Renal pelvis (tissue), 12 donors: ENCODE measurements at places on chromosomes 16 and 17.

GRCh38 chr17:36183001-36183971 lies 6.8 kb upstream of the TBC1D3B start:
- DNase-seq = peak; percentile 59

DNA sequence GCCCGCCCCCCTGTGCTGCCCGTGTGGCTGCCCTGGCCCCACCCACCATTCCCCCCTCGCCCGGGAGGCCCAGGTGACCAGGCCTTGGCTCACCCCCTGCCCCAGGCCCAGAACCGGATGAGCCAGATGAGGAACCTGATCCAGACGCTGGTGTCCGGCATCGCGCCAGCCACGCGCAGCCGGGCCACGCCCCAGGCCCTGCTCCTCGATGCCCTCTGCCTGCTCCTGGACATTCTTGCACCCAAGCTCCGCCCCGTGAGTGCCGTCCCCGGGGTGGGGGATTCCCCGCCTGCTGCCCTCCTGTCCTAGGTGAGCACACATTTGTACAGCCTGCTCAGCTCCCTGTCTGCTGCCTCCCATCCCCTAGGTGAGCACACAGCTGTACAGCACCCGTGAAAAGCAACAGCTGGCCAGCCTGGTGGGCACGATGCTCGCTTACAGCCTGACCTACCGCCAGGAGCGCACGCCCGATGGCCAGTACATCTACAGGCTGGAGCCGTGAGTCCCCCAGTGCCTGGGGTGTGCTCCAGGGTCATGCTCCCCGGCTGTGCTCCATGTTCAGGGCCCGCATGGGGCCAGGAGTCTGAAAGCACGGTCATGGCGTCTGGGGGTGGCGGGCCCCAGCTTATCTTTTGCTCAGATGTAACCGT lies 4.8 kb downstream of the GNG13 start:
- no peak for DNase-seq

DNA sequence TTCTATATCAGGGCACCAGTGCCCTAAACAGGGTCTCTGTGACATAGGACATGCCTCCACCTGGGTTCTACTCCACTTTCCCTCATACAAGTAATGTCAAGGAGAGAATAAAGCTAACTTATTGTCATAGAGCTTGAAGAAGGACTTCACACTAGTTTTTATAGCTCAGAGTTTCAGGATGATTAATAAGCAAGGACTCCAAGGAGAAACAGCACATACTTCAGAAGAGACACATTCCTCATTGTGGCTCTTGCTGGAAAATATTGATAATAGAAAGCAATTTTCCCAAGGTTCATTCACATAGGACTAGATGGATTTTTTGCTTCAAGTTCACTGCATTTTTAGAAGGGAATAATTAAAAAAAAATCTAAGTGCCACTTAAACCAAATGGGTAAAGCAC lies 133.3 kb downstream of the CA10 start:
- no peak for DNase-seq

- no peak for DNase-seq
Measured at GRCh38 chr16:63311313-63311712, 1275.1 kb upstream of the CDH8 start.

GRCh38 chr16:57867000-57867561 lies 64.8 kb upstream of the KIFC3 start:
- peak; percentile 83 for DNase-seq

DNA sequence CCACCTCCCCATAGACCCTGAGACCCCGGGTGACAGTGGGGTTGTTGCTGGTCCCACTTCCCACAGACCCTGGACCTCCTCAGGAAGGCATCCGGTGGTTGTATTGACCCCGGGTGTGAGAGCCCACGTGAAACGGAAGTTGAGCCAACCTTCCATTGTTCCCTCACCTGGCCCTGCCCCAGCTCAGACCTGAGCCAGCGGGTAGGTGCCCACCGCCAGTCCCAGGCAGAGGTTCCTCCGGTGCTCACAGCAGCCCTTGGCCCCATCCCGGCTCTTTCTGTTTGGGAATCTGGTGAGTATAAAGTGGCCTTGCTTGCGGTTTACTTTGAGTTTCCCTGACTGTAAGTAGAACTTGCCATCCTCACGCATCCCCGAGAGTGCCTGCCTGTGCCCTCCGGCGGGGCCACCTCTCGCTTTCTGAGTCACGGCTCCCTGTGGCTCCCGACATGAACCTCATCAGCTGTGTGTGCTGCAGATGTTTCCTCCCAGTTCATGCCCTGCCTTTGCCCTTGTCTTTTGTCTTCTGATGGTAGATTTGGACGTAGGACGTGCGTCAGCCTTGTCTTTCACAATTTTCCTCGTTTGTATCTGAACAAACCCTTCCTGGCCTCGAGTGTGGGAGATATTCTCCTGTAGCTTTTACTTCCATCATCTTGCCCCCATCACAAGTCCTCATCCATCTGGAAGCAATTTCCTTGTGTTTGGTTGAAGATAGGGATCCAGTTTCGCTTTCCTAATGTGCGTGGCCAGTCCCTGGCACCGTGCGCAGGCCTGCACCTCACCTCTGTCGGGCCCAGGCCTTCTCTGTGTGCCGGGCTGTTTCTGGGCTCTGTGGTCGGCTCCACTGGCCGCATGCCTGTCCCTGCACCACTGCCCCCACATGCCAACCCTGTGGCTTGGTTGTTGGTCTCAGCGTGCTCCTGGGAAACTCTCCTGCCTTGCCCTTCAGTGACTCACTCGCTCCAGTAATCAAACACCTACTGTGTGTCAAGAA lies 76.0 kb downstream of the METRNL start:
- no peak for DNase-seq

DNA sequence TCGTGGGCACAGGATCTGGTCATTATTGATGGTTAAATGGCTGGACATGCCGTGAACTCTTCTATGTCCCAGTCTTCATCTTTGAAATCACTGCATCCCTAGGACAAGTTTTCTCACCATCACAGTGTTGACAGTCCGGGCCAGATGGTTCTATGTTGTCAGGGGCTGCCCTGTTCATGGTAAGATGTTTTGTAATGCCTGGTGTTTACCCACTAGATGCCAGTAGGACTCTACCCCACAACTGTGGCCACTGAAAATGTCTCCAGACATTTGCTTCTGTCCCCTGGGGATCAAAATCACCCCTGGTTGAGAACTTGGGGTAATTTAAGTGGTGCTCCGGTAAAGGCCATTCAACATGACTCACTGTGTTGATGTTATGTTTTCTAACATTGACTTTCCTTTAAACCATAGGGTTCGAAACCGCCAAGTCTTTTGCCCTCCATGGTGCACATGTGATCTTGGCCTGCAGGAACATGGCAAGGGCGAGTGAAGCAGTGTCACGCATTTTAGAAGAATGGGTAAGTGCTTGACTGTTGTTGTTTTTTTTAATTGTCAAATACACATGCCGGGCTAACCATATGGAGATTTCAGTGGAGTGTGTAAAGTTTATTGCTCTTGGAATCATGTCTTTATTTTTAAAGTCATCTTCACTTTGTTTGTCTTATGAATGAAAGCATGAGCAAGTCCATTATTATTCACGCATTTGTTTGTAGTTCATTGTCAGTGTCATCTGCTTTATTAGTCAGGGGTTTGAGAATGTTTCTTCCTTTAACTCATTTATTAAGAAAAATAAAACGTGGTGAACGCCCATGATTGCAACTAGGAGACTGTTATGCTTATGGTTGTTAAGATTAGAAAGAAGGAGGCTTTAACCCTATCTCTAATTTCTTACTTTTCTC lies 64.6 kb downstream of the WWOX start:
- no peak for DNase-seq

- DNase-seq = peak; percentile 51
Measured at GRCh38 chr17:45702666-45703266, 81.4 kb upstream of the CRHR1 start.

- no peak for DNase-seq
Measured at GRCh38 chr16:57131351-57131970, 39.1 kb downstream of the CPNE2 start.

GRCh38 chr17:67022451-67022810 lies 21.9 kb upstream of the CACNG1 start:
- DNase-seq = no peak

- no peak for DNase-seq
Measured at GRCh38 chr16:82059161-82059982, 24.3 kb downstream of the HSD17B2 start.

- DNase-seq = no peak
Measured at GRCh38 chr17:70071127-70071526, 3.9 kb upstream of the KCNJ16 start.

- no peak for DNase-seq
Measured at GRCh38 chr16:88978608-88979346, 1.8 kb upstream of the CBFA2T3 start.

DNA sequence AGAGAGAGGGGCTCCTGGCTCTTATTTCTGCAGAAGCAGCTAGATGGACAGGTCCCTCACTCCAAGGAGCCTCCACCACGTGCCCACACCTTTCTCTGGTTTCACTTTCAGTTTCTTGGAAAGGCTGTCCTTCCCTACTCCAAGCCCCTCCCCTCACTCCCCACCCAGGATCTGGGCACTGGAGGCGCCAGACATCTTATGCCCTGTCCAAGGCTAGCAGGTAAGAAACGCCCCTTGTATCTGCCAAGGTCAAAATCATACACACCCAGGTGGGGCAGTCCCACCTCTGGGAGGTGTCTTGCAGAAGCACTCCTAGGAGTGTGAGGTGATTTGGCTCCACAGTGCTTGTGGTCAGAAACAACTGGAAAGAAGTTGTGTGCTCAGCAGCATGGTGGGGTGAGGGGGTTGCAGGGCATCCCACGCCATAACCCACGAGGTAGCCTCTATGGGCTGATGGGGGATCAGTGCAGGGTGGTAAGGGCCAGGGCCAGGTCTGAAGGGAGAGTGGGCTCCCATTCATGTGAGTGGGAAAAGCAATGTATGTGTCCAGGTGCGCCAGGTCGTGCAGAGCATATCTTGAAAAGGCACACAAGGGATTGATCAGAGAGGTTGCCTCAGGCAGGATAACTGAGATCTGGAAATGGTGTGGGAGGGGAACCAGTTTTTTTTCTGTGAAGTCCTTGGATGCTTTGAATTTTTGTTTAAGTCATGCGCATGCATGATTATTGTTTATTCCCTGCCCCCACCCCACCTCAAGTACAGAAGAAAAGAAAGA lies 31.8 kb upstream of the PRM1 start:
- DNase-seq = no peak

DNA sequence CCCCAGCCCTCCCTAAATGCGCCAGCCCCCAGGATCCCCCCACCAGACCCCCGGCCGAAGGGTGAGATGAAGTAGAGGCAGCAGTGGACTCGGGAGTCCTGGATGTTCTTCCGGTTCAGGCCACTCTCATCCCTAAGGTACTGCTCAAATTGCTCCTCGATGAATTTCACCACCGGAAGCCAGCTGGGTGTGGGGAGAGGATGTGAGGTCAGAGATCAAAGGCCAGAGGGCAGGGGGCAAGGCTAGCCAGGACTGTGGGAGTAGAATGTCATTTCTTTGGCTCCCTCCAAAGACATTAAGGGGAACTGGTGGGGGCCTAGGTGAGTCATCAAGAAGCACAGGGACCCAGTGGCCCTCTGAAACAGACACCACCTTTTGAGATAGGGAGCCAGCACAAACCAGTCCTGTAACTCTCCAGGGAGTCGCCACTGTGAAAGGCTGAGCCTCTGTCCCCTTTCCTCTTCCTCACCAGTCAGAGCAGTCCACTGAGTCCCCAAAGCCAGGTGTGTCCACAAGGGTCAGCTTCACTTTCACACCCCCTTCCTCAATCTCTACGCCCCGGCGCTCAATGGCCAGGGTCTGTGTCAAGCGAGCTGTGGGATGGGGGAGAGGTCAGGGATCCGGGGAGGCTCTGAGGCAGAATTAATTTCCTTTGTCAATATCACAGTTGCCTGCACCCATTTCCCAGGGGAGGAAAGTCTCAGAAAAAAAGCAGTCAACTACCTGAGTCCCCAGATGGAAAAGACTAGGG lies 895 bp downstream of the SEPTIN1 start:
- no peak for DNase-seq

DNA sequence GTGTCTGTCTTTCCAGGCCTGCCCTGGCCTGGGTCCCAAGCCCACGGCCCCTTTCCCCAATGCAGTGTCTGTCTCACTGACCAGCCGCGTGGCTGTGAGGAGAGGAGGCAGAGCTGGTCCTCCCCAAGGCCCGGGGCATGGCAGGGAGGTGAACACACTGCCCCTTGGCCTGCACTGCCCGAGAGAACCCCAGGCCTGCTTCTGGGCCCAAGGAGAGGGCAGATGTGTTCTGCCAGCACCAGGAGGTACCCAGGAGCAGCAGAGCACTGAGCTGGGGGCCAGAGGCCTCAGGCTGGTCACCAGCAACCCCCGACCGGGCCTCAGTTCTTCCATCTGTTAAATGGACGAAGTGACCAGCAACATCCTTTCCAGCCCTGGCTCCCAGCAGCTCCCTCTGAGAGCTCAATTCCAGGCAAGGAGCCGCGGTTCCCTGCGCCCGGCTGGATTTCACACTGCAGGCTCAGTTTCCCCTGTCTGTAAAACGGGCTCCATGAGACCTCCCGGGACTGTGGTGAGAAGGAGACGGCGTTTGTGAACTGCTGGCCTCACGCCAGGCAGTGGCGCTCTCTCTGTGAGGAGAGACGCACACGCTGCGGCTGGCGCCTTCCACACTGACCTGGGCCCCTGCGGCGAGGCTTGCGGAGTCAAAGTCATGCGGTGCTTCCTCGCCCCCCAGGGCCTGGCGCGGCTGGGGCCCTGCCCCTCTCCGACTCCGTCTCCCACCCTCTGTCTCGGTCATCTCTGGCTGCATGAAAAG lies 8.1 kb upstream of the ZFPM1 start:
- DNase-seq = no peak

- no peak for DNase-seq
Measured at GRCh38 chr17:56756536-56756935, 77.2 kb downstream of the C17orf67 start.

DNA sequence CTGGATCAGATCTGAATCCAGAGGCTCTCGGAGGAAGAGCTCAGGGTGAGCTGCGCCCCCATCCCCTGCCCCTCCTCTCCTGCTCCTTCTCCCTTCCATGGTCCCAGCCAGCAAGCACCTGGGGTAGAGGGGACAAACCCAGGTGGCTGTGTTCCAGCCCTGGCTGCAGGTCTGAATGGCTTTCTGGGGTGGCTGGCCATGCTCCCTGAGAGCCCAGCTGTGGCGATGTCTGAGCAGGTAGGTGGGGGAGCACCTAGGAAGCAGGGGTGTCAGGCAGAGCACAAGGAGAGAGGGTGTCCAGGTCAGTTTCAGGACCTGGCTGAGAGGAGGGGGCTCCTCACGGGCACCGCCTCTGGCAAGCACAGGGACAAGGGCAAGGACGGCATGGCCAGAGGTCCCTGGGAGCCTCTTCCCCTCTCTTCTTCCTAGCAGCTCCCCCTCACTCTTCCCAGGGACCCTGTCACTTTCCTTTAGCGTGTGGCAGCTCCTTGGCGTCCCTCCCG lies 310.0 kb downstream of the SEC14L1 start:
- no peak for DNase-seq

DNA sequence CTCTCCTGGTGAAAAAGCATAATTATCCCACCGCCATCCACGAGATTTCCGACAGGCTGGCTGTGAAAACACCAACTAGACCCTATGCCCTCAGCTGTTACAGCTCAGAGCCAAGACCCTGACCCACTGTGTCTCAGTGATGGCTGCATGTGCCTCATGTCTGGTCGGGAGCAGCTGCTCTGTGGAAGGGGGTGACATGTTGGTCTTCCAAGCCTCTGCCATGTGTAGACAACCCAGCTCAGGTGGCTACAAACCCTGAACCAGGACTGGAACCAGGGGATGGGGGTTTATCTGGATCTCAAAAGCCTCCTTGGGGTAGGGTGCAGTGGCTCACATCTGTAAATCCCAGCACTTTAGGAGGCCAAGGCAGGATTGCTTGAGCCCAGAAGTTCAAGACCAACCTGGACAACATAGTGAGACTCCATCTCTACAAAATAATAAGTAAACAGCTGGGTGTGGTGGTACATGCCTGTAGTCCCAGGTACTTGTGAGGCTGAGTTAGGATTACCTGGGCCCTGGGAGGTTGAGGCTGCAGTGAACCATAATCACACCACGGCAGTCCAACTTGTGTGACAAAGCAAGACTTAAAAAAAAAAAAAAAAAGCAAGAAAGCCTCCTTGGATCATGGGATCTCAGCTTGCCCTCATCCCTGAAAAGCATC lies 220.3 kb downstream of the CPPED1 start:
- no peak for DNase-seq
